ENCODE measurements at places on chromosomes 11 and 22.

- DNase-seq: no peak
Measured at GRCh38 chr11:93537049-93537448, 6.1 kb downstream of the SMCO4 start.

DNA sequence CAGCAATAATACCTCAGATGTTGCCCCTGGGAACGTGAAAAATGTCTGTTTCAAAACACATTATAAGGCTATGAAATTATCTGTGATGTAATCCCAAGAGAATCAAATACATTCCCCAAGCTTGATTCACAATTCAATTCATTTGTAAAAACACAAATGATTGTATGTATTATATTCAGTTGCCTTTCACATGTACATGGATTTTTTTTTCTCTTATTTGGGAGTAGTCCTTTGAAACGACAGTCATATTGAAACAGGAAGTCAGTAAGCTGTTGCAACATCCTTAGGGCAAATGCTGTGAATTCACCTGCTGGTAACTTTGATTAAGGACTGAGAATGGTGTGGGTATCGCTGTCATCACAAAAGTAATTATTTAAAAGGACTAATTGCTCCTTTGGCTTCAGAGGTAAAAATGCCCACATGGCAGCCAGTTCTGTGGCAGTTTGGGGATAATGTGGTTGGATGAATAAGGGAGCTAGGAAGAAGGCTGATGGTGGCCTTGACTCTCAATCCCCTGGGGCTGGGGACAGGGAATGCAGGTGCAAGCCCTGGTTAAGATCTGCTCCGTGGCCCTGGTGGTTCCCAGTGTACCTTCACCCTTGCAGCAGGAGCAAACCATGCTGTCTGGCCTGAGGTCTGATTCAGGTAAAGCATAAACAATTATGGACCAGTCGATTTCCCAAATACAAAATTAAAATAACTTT is 13.2 kb downstream of the EHF start:
- DNase-seq: no peak

GRCh38 chr22:24146791-24147353 is 34.4 kb upstream of the SUSD2 start:
- DNase-seq: no peak

DNA sequence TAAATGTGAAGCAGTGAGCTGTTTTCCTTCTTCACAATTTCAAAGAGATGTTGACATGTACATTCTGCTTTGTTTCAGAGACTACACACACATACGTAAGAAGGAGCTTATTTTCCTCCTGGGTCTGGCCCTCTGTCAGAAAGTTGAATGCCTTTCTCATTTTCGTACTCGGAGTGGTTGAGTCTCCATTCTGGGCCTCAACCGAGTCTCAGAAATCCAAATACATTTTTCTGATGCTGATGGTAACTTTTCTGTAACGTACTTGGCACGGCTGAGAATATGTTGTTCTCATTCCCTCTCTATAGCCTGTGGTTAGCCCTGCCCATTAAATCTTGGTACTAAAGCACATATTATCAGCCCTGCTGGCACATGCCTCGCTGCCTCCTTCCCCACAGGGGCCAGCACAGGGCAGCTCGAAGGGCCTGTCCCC is 25.3 kb downstream of the PARVA start:
- no peak for DNase-seq

DNA sequence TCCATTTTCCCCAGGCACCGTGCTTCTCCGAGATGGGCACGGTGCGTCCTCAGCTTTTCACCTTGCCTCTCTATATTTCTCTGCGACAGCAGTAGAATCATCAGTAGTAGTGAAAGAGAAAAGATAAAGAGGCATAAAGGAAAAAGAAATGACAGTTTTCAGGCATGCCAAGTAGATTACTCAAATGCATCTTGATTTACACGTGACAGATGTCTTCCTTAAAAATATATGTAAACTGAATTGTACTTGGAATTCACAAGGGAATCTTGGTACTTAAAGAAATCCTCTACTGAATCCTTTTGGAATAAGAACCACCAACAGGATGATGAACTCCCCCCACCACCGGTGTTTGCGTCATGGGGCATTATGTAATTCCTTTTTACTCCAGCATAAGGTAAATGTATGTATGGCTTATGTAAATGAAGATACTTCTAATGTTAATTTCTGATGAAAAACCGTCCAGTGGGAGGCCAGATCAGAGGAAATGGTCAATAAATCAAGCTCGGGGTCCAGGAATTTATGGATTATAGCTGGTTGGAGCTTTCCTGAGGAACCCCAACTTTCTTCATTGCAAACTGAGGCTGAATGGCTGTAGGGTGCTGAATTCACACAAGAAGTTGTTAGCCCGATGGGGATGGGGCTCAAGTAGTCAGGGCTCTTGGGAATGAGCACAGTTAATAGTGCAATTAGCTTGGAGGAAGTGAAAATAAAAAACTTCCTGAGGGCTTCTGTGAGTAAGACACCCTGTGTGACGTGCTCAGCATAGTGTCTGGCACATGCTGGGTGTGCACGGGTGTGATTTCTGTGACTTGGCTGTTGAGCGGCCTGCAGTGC is 630.4 kb downstream of the OPCML start:
- no peak for DNase-seq

GRCh38 chr11:35780951-35781860 is 118.6 kb downstream of the TRIM44 start:
- no peak for DNase-seq

DNA sequence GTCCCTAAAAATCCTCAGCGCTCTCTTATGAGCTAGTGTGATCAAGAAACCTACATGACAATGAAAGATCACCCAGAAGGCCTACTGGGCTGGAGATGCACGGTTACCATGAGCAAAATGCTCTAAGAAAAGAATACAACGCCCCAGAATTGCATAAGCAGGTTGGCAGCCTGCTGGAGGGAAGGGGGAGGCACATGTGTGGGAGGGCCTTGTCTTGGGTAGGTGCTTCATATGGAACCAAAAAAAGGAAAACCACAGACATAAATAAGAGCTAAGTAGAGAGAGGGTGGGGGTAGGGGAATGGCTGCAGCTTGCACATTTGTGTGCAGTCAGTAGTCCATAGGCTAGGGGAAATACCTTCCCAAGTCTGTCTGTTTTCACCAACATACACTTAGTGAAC is 2.8 kb downstream of the SIAE start:
- DNase-seq: no peak

DNA sequence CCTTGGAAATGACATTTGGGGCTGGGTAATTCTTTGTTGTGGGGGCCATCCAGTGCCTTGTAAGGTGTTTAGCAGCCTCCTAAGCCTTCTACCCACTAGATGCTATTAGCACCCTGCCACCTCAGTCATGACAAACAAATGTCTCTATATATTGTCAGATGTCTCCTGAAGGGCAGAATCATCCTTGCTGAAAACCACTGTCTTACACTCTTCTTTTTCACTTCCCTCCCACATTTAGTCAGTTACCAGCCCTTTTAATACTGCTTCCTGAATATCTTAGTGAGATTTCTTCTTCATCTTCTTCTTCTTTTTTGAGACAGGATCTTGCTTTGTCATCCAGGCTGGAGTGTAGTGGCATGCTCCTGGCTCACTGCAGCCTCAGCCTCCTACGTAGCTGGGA is 33.1 kb downstream of the TNRC6B start:
- DNase-seq: no peak

DNA sequence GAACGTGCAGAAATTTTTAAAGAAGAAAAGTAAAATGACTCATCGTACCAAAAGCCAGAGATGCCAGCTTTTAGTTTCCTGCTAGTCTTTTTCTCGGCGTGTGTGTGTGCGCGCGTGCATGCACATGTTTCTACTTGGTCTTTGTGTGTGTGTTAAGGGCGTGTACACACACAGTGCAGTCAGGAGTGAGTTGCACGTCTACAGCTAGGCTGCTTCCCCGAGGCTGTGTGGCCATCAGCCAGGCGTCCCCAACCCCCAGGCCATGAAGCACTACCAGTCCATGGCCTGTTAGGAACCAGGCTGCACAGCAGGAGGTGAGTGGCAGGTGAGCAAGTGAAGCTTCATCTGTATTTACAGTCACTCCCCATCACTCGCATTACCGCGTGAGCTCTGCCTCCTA is 36.4 kb downstream of the KCNQ1 start:
- no peak for DNase-seq

DNA sequence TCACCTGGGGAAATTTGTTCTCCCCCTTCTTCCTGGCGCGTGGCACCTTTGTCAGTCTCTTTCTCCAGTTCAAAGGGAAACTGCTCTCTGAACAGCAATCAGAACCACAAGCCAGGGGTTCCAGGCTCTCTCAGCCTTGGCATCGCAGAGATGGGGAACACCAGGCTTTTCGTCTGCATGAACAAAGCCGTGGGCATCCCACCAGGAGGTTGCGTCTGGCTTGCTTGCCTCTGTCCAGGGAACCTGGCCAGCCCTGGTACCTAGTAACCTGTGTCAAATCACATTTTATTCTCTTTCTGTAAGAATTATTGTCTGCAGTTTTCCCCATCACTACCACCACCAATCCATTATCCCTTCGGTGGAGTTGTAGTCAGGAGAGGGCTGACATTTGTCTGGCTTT is 107.0 kb downstream of the WNT7B start:
- no peak for DNase-seq

GRCh38 chr11:125393331-125393730 is 102.7 kb downstream of the FEZ1 start:
- no peak for DNase-seq

DNA sequence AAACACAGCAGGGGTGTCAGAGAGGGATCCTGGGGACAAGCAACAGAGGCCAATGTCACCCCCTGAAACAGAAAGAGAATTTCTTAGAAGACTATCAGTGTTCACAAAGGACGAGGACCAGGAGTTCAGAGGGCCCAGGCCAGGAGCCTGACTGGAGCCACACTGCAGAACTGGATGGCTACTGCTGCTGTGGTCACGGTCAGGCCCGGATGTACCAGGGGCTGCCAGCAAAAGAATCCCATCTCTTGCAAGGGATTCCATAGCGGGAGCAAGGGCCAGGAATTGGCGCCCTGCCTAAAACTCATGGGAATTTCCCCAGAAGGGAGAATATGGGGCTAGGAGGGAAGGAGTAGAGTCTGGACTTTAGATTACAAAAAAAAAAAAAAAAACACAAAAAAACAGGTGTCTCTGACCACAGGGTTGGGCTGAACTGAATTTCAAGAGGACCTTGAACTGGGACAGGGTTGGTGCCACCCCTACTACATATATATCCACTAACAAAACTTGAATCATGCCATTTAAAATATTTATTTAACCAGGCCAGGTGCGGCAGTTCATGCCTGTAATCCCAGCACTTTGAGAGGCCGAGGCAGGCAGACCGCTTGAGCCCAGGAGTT is 15.7 kb upstream of the KCTD14 start:
- DNase-seq: peak; percentile 78

GRCh38 chr11:116693593-116694348 is 79.0 kb downstream of the BUD13 start:
- DNase-seq: peak; percentile 66

GRCh38 chr22:28589102-28589750 is 90.4 kb downstream of the TTC28 start:
- no peak for DNase-seq

DNA sequence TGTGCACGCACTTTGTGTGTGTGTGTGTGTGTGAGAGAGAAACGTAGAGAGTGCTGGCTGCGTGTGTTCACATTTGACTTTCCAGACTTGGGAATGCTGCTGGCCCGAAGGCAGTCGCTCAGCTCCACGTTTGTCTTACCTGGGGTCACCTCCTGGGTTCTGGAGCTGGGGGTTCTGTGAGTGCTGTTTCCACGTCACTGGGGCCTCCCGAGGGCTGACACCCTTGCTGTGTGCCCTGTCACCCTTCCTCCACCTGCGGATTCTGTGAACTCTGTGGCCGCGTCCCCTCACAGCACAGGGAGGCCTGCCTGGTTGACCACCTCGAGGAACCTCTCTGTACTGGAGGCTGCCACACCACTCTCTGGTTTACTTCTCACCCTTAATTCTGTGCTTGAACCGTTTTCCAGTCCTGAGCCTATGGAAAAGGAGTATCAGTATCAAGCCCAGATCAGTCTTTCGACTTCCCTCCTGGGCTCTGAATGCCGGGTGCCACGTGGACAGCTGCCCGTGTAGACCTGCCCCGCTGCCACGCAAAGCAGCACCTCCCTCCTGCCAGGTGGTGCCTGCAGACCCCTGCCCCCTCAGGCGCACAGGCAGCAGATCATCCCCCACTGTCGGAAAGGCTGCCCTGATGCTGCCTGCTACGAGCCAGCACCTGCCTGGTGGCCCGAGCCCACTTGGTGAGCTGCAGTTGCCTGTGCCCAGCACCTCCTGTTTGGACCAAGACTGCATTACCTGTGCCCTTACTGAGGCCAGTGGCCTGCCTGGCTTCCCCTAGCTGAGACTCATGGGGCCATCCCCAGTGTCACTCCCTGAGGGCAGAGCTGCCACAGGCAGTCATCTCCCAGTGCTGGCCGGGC is 233.3 kb downstream of the TBC1D22A start:
- DNase-seq: no peak

- DNase-seq: no peak
Measured at GRCh38 chr11:12472401-12473005, 95.1 kb downstream of the PARVA start.

- DNase-seq: peak; percentile 27
Measured at GRCh38 chr11:2772544-2773031, 72.8 kb upstream of the KCNQ1OT1 start.

DNA sequence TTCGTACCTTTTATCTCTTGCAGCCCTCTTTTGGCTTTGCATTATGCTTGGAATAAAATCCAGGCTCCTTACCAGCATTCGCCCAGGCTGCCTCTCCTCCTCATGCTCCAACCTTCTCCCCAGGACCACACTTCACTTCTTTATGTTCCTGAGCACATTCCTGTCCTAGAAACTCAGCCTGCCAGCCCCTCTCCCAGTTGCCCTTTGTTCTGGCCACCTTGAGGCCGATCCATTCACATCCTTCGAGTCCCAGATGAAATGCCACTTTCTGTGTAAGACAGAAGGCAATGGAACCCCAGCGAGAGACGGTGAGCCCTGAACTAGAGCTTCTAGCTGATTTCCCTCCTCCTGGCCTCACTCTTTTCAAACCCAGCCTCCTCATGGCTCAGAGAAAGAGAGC is 73.0 kb upstream of the NTM start:
- no peak for DNase-seq

DNA sequence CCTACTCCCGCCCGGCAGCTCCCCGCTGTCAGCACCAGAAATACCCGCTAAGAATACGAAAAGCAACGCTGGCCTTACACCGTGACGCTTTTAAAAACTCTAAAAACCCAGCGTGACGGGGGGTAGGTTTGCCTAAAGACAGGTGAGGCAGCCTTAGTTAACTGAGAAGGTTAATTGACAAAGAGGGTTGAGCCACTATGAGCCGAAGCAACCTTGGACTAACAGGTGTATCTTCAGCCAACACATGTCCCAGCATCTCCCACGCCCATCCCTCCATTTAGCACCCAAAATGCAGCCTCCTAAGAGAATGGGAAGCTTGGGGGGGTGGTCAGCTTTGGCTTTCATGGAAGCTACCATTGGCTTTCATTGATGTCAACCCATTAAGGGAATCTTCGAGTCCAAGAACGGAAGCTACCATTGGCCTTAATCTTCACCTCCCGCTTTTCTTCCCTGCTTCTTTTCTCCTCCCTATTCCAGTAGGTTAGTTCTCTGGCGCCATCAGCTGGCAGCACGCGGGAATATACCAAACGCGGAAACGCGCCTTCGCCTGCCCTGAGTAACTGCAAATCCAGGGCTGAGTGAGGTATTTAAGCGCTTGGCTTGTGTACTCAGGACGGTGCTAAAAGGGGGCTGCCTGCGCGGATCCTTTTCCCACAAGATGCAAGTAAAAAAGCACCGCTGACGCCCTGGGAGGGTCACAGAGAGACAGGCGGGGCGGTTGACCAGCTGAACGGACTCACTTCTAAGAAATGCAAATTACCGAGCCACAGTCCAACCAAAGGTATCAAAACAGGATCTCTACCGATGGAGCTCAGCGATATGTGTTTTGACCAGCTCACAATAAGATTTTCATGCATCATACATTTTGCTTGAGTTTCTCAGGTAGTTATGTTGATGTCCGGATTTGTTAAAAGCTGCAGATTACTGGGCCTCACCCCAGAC is 38.5 kb upstream of the GLYATL1 start:
- DNase-seq: peak; percentile 80
